Heart right ventricle (tissue), 16 donors: ENCODE measurements at places on chromosomes 4 and X.

- H3K27ac ChIP-seq = no peak overlapping the region
- H3K27me3 ChIP-seq = no peaks in the 10 kb centered on the region
- H3K36me3 ChIP-seq = peaks cover 2% of the 10 kb centered on the region
- DNase-seq = no peak
- H3K4me1 ChIP-seq = peaks cover 40% of the 10 kb centered on the region
Measured at GRCh38 chr4:98447648-98448047, 186.5 kb downstream of the RAP1GDS1 start.

DNA sequence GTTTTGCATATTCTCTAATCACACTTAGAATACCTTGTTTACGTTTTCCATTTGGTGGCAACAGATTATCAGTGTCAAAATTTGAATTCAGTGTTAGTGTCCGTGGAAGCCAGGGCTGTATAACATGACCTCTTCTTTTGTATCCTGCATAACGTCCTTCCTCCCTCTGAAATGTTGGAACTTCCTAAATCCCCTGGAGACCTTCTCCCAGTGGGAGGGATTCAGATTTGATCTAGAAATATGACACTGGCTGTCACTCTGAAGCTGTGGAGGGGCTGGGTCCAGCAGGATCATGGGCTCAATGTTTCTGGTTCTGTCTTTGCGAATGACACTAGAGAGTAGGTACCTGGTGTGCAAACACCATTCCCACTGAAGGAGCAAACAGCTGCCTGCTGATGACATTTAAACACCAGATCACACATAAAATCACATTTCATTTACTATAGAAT lies 850 bp upstream of the CXCL3 start:
- peaks cover 16% of the 10 kb centered on the region for H3K27me3 ChIP-seq
- peak overlapping the region; percentile 91 for H3K27ac ChIP-seq
- H3K4me3 ChIP-seq = peak overlapping the region; percentile 78
- H3K36me3 ChIP-seq = no peaks in the 10 kb centered on the region
- DNase-seq = no peak

- no peak for DNase-seq
- no peak overlapping the region for H3K27ac ChIP-seq
- H3K4me3 ChIP-seq = no peak overlapping the region
- H3K36me3 ChIP-seq = no peaks in the 10 kb centered on the region
- H3K4me1 ChIP-seq = no peaks in the 10 kb centered on the region
Measured at GRCh38 chr4:89572224-89572858, 264.6 kb downstream of the SNCA start.

DNA sequence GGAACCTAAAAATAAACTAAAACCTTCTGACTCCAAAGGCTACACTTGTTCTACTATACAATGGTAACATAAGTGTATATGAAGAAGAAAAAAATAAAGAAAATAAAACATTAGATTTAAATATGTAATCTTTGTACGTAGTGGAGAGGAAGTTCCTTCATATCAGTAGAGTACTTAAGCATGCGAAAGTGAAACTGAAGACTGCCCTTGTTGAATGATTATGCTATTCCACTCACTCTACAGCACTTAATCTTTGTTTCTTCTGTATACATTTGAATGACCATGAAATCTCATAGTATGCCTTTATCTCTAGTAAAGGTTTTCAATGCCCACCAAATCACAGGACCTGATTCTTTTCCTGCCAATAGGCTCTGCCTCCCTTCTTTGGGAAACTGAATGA lies 78.9 kb downstream of the NDST3 start:
- no peaks in the 10 kb centered on the region for H3K36me3 ChIP-seq
- no peak for DNase-seq

DNA sequence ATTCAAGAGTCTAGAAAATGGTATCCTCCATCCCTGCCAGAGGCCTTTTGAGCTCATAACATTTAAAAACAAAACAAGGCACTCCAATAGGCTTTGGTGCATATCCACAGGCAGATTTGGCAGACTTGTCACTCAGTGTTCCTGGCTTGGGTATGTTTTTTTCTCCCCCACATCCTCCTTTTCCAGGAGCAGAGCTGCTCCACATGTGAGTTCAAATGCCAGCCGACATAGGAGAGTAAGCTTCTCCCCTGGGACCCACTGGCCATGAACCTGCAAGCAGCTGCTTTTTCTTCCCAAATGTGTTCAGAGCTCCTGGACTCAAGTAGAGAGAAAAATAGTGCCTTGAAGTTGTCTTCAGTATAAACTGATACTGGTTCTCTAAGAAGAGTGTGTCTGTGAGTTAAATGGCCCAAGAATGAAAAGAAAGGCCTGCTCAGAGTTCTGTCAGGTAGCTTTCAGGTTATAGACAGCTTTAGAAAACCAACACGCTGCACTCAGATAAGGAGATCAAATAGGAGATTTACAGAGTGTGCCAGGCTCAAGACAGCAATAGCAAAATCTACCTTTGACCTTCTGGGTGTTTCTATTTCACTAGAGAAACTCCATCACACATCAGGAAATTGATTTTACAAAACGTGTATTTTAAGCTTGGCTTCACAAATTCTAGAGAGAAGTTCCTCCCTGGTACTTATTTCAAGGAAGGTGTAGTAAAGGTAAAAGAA lies 162.5 kb upstream of the GALNT7 start:
- H3K27ac ChIP-seq = no peak overlapping the region
- no peak overlapping the region for H3K4me3 ChIP-seq
- DNase-seq = no peak
- no peaks in the 10 kb centered on the region for H3K27me3 ChIP-seq
- no peaks in the 10 kb centered on the region for H3K36me3 ChIP-seq

- no peaks in the 10 kb centered on the region for H3K36me3 ChIP-seq
- no peak for DNase-seq
- H3K27me3 ChIP-seq = peaks cover 4% of the 10 kb centered on the region
- no peak overlapping the region for H3K27ac ChIP-seq
Measured at GRCh38 chrX:36543499-36543898, 464.7 kb upstream of the FAM47C start.

- no peaks in the 10 kb centered on the region for H3K27me3 ChIP-seq
- H3K4me1 ChIP-seq = no peaks in the 10 kb centered on the region
Measured at GRCh38 chr4:56093576-56093975, 144.8 kb downstream of the CEP135 start.

DNA sequence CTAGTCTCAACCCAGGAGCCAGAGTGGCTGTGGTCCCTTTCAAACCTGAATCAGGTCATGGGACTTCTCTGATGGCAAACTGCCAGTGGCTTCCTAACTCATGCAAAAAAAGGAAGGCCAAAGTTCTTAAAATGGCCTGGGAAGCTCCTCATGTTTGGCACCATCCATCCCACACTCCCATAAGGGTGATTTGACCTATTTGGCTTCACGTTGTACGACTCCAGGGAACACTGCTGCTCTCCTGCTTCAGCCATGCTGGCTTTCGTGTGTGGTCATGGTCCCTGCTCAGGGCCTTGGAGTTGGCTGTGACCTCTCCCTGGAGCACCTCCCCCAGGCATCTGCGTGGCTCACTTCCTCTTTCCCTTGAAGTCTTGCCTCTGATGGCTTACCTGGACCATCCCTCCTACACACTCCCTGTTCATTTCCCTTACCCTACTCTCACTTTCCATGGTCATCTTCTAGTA lies 12.8 kb upstream of the TMSB4X start:
- H3K36me3 ChIP-seq = no peaks in the 10 kb centered on the region

DNA sequence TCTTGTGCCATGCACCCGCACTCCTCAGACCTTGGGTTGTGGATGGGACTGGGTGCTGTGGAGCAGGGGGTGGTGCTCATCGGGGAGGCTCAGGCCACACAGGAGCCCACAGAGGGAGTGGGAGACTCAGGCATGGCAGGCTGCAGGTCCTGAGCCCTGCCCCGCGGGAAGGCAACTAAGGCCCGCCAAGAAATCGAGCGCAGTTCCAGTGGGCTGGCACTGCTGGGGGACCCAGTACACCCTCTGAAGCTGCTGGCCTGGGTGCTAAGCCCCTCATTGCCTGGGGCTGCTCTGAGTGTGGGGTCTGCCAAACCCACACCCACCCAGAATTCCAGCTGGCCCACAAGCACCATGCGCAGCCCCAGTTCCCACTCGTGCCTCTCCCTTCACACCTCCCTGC lies 450.5 kb upstream of the FGF16 start:
- H3K4me3 ChIP-seq = no peak overlapping the region
- no peaks in the 10 kb centered on the region for H3K27me3 ChIP-seq
- no peak for DNase-seq
- H3K27ac ChIP-seq = no peak overlapping the region
- H3K4me1 ChIP-seq = no peaks in the 10 kb centered on the region
- H3K36me3 ChIP-seq = no peaks in the 10 kb centered on the region

- no peaks in the 10 kb centered on the region for H3K27me3 ChIP-seq
- H3K4me3 ChIP-seq = no peak overlapping the region
- no peak for DNase-seq
- no peaks in the 10 kb centered on the region for H3K36me3 ChIP-seq
- H3K4me1 ChIP-seq = no peaks in the 10 kb centered on the region
- H3K27ac ChIP-seq = no peak overlapping the region
Measured at GRCh38 chr4:180542445-180543100, 1700.6 kb upstream of the TENM3 start.

GRCh38 chr4:184693056-184693455 lies 40.8 kb downstream of the CENPU start:
- H3K4me3 ChIP-seq = no peak overlapping the region
- H3K4me1 ChIP-seq = peaks cover 6% of the 10 kb centered on the region
- H3K36me3 ChIP-seq = peaks cover 57% of the 10 kb centered on the region
- DNase-seq = no peak
- no peak overlapping the region for H3K27ac ChIP-seq

DNA sequence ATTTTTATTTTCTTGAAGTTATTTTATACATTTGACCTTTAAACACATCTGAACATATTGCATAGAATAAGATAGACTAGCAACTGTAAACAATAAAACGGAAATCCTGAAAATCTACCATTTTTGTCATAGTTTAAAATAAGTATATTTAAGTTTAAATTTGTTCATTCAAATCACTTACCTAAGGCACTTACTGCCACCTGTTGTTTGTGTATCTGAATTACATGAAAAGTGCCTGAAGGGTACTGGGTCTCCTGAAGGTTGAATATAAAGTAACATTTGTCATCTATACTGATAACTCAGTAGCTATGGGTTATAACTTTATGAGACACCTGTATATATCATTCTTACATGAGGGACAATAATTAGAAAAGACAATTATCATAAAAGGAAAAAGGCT lies 38.6 kb downstream of the TRPC5 start:
- no peaks in the 10 kb centered on the region for H3K36me3 ChIP-seq
- H3K4me3 ChIP-seq = no peak overlapping the region
- DNase-seq = no peak
- no peak overlapping the region for H3K27ac ChIP-seq
- no peaks in the 10 kb centered on the region for H3K27me3 ChIP-seq

DNA sequence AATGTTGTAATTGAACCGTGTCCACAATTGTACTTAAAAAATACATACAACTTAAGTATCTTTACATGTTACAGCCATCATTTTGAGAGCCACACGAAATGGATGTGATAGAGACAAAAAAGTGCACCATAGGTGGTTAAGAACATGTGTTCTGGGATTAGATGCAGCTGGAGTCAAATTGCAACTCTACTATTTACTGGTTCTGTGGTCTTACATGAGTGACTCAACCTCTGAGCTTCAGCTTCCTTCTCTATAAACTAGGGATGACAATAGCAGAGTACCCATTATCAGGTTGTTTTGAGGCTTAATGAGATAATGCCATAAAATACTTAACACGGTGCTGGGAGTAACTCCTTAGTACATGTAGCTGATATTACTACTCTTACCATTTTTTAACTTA lies 130.4 kb downstream of the IDS start:
- H3K4me1 ChIP-seq = no peaks in the 10 kb centered on the region
- H3K27ac ChIP-seq = no peak overlapping the region
- no peaks in the 10 kb centered on the region for H3K36me3 ChIP-seq

- H3K27ac ChIP-seq = peak overlapping the region; percentile 71
- no peaks in the 10 kb centered on the region for H3K27me3 ChIP-seq
- no peaks in the 10 kb centered on the region for H3K36me3 ChIP-seq
- peaks cover 9% of the 10 kb centered on the region for H3K4me1 ChIP-seq
- peak overlapping the region; percentile 57 for H3K4me3 ChIP-seq
- peak; percentile 83 for DNase-seq
Measured at GRCh38 chrX:69538321-69538876, 34.3 kb downstream of the NALF2 start.

GRCh38 chr4:5511791-5512190 lies 196.6 kb downstream of the EVC2 start:
- no peaks in the 10 kb centered on the region for H3K27me3 ChIP-seq
- no peak overlapping the region for H3K4me3 ChIP-seq
- H3K4me1 ChIP-seq = no peaks in the 10 kb centered on the region
- no peak overlapping the region for H3K27ac ChIP-seq
- H3K36me3 ChIP-seq = no peaks in the 10 kb centered on the region
- DNase-seq = no peak

GRCh38 chr4:184932343-184932742 lies 85.9 kb upstream of the HELT start:
- no peaks in the 10 kb centered on the region for H3K4me1 ChIP-seq
- H3K36me3 ChIP-seq = no peaks in the 10 kb centered on the region
- no peak overlapping the region for H3K27ac ChIP-seq
- H3K4me3 ChIP-seq = no peak overlapping the region
- no peak for DNase-seq

GRCh38 chrX:20530406-20530921 lies 263.8 kb upstream of the RPS6KA3 start:
- H3K4me3 ChIP-seq = peak overlapping the region; percentile 24
- no peaks in the 10 kb centered on the region for H3K4me1 ChIP-seq
- peak; percentile 33 for DNase-seq
- peak overlapping the region; percentile 31 for H3K27ac ChIP-seq
- H3K27me3 ChIP-seq = no peaks in the 10 kb centered on the region

- no peak overlapping the region for H3K4me3 ChIP-seq
- no peaks in the 10 kb centered on the region for H3K4me1 ChIP-seq
- H3K27ac ChIP-seq = no peak overlapping the region
- DNase-seq = no peak
- H3K27me3 ChIP-seq = no peaks in the 10 kb centered on the region
Measured at GRCh38 chr4:62320612-62321011, 1120.5 kb downstream of the ADGRL3 start.

DNA sequence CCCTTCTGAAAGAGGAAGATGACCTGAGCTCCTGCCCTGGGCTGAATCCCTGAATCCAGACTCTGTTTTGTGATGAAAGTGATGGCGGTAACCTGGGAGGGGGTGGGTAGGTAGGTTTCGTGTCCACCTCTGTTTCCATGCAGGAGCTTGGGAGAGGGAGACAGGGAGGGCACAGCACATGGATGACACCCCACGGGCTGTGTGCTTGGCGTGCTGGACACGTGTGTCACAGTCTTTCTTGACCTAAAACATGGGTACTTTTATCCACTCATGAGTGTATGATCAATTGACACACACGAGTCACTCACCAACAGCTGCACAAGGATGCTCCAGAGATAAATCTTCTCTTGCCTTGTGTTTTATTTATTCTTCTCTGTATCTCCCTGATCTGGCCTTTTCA lies 111.5 kb downstream of the DHRSX start:
- H3K27me3 ChIP-seq = no peaks in the 10 kb centered on the region
- no peak overlapping the region for H3K4me3 ChIP-seq
- H3K27ac ChIP-seq = no peak overlapping the region
- no peaks in the 10 kb centered on the region for H3K36me3 ChIP-seq
